GM12878 (cell line): ENCODE measurements at places on chromosomes 3 and 15. TPM values are rescaled to one million over a fixed set of nuclear protein-coding genes. Genes with fewer than 3 reads are reported as not detected.
A peak's percentile ranks its signal among the peaks of the same experiment; 100 is the strongest.

Gene BBS4
- polyA plus RNA-seq, result 11.3 and 13.7 TPM in 2 replicates

Gene MUC4
- polyA plus RNA-seq, result 0.09 TPM in 1 of 2 replicates, not detected in the other

Gene TRPM1
- polyA plus RNA-seq, result not detected in 2 replicates

Gene SYNPR
- polyA plus RNA-seq, result not detected in 2 replicates

Gene IL20RB
- polyA plus RNA-seq, result 0.24 and 0.31 TPM in 2 replicates

Gene ZPLD1
- not detected in 2 replicates for polyA plus RNA-seq

Gene SPATA12
- polyA plus RNA-seq, result 0.17 and 0.32 TPM in 2 replicates

Gene ILDR1
- 6.5 and 7.5 TPM in 2 replicates for polyA plus RNA-seq

Gene PLA2G4E
- polyA plus RNA-seq, result not detected in 2 replicates

Gene STAB1
- polyA plus RNA-seq, result not detected in 2 replicates

Gene CHRD
- polyA plus RNA-seq, result not detected in 2 replicates

Gene GPR149
- polyA plus RNA-seq, result not detected in 2 replicates

Gene SLC24A5
- not detected in 2 replicates for polyA plus RNA-seq

DNA sequence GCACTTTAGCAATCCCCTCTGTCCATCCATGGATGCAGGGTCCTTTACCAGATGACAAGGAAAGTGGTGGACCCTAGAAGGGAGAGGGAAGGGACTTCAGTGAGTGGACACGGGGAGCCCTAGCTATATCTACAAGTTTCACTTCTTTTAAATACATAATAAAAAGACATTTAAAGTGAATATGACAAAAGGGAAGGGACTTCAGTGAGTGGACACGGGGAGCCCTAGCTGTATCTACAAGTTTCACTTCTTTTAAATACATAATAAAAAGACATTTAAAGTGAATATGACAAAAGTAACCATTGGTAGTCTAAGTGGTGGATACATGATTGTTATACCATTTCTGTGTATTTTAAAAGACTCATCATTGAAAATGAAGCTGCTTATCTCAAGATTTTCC, 81.9 kb upstream of the HES1 start:
- DNase-seq, result no peak

DNA sequence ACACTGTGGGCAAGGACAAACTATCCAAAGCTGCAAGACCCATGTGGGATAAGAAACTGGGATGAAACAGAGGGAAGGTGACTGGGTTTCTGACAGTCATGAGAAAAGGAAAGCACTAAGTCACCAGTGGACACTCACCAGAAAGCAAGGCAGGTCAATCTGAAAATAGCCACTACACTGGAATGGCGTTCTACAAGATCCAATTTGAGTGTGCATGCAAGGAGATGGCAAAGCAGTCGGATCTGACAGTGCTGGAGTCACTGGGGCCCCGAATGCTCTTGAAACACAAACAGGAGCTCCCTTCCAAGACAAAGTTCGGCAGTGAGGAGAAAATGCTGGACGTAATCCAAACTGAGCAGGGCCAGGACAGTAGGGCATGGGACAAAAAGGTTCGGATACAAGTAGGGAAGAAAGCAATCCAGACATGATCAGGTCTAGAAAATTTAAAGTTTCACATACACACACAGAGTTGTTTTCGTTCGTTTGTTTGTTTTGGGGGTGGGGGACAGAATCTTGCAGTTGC, 95.5 kb downstream of the EOMES start:
- no peak for DNase-seq

GRCh38 chr15:92625251-92625980, 30.2 kb downstream of the FAM174B start:
- peak; percentile 93 for DNase-seq

DNA sequence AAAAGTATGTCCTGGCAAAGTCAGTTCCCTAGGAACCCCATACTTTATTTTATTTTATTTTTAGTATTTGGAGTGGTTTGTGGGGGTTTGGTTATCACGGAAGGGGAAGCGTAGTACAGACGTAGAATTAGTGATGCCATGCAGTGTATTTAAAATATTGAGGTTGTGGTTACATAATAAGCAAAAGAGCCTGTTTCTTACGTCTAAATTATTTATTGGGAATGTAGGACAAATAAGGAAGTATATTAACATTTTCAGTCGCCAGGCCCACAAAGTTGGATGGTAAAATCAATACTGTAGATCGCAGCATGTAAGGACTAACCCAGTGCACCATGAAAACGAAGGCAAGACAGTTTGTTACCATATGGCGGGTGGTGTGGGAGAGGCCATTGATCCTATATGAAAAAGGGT, 558 bp downstream of the DTWD1 start:
- DNase-seq, result no peak

- DNase-seq, result peak; percentile 55
Measured at GRCh38 chr3:115160295-115160694, 13.2 kb upstream of the ZBTB20 start.

- no peak for DNase-seq
Measured at GRCh38 chr3:140395134-140396075, 282.5 kb upstream of the TRIM42 start.

DNA sequence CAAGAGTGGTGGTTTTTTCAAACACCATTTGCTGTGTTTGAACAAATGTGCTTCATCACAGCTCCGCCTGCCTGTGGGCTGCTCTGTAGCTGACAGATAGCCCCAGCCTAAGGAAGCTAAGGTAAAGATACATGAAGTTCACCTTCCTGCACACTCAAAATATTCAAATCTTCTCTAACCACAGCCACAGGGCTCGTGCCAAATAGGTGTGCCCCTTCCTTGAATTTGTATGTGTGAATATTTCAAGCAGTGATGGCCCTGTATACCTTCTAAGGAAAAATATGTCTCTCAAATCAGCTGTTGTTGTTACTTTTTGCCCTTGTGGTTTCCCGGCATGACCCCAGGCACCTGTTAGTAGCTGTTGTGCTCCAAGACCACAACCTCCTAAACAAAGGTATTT, 92.8 kb downstream of the CCNL1 start:
- DNase-seq, result no peak

DNA sequence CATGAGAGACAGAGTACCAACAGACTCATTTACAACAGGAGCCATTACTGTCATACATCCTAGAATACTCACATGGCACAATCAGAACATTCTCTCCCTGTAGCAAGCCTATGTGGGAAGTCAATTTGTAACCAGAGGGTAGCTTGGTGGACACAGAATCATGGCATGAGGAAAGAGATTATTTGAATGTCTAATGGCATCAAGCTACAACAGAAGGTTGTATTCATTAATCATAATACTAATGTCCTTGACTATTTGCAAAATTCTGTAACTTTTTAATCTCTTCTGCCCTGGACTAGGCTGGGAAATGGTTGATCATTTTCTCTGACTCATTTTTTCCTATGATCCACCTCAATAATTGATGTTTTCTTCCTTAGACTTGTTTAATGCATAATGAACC, 345.2 kb upstream of the IL12A start:
- no peak for DNase-seq

DNA sequence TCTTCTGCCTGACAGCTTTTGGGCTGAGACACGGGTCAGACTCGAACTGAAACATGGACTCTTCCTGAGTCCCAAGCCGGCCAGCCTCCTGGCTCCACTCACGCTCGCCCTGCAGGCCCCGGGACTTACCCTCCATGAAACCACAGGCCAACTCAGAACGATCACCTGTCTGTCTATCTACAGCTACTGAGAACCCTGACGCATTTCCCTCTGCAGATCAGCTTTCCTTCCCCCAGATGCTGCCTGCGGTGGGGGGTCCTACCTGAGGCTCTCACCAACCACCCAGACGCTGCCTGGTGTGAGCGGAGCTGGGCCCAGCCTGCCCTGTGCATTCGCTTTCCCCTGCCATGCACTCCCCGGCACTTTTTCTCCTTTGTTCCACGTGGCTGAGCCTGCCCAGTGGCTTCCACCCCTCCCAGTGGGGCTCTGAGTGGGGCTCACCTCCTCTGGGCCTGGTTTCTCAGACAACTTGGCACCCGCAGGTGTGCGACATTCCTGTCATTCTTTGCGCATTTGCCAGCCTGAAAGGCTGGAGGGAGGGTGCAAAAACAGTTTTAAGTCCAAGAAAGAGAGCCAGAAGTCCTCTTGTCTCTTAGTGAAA, 60.2 kb downstream of the PLXNA1 start:
- DNase-seq, result no peak

- no peak for DNase-seq
Measured at GRCh38 chr15:75945953-75946352, 42.3 kb downstream of the FBXO22 start.

DNA sequence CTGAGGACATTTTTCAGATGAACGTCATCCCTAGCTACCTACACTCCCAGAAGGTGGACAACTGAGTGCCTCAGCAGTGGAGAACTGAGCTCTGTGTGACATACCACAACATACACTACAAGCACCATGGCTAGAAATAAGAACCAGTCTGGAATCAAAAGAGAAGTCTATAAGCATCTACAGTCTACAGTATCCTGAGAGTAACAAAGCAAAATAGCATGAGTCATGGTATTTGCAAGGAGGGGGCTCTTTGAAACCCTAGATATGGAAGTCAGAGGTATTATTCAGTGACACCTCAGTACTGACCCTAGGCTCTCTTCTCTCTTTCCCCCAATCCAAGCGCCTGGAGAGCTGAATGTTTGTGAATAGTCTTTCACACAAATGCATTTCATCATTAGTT, 87.5 kb downstream of the TNIK start:
- DNase-seq, result no peak

GRCh38 chr3:115498898-115499297, 124.4 kb upstream of the GAP43 start:
- no peak for DNase-seq

DNA sequence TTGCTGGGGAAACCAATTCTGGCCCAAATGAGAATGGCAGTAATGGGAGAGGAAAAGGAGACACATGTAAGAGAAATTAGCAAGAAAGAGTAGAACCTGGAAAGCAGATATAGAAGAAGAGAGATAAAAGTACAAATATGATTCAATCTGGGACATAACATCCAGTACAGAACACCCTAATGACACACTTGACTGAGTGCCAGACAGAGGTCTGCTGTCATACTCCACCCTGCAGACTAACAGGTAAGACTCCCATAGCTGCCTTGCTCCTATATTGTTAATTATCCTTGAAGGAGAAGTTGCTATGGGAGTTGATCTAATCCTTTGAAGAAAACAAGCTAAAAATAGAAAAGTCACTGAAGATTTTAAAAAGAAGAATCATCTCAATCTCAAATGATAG, 21.1 kb downstream of the CCPG1 start:
- no peak for DNase-seq

DNA sequence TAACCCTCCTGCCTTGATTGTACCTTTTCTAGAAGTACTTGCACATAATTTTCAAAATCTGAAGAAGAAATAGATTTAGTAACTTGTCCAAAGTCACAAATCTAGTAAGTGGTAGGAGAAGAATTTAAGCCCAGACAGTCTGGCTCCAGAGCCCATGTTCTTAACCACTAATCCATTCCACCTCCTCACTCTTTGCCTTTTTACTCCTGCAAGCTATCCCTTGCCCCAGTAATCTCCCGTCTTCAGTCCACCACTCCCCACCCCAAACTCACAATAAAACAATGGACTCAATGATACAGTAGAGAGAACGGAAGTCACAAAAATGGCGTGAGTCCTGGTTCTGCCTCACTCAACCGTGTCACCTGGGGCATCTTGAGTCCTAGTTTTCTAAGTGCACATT, 48.7 kb downstream of the SETMAR start:
- no peak for DNase-seq

GRCh38 chr15:29765234-29765841, 56.9 kb downstream of the TJP1 start:
- no peak for DNase-seq

DNA sequence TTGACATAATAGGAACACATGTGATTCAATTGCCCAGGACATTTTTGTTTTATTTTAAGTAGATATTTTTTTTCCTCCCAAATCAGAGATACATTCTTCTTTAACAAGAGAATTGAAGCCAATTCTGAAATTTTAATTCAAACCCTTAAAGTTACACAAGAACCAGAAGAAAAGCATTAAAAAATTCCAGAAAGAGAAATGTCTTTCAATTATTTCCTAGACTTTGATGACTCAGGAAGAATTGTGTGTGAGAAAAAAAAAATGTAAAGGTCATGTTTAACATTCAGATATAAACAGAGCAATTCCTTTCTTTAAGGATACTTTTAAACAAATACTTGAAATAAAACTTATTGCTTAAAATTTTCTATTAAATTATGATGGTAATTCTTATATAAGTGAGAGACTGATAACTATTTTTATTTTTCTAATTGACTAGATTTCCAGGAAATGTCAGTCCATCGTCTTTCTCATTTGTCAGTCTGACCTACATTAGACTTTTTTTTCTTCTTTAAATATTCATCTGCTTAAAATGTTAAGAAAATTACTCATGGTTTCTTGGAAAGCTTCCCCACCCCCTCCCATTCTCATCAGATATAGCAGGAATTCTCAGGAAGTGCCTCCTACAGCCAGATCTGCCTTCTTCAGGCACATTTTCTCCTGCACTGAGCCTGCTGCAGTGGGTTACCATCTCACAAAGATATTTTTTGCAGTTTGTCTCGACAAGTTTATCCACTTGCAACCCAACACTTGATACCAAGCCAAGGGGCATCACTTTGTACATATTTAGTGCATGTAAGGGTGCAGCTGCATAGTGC, 261.8 kb upstream of the CBLB start:
- DNase-seq, result no peak

DNA sequence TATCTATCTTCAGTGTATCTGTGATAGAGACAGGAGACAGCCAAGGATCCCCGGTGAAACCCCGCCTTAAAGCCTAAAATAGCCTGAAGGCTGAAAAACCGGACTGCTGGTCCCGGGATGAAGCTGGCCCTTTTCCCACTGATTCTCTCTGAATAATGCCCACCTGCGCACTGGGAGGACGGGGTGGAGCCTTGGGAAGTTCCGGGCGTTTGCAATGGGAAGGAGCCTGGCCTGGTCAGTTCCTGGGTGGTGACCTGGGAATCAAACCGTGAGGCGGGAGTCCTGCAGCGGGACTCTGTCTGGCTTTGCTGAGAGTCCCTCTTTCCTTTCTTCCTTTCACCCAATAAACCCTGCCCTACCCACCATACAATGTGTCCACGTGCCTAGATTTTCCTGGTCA, 157.9 kb downstream of the C3orf38 start:
- DNase-seq, result no peak

GRCh38 chr3:167160781-167161180, 219.3 kb downstream of the ZBBX start:
- DNase-seq, result no peak

- no peak for DNase-seq
Measured at GRCh38 chr15:59447367-59447766, 9.4 kb downstream of the FAM81A start.

- DNase-seq, result no peak
Measured at GRCh38 chr3:17310983-17311382, 426.2 kb downstream of the PLCL2 start.

GRCh38 chr3:57287205-57287604, 5.3 kb downstream of the ASB14 start:
- DNase-seq, result no peak

GRCh38 chr3:42130329-42131070, 39.3 kb downstream of the TRAK1 start:
- DNase-seq, result no peak

GRCh38 chr15:90646662-90647305, 70.4 kb upstream of the BLM start:
- no peak for DNase-seq
